ENCODE measurements at places on chromosomes 7 and 10.

GRCh38 chr7:150388709-150389531, 9.8 kb downstream of the ZNF775 start:
- DNase-seq, result peak; percentile 67

- DNase-seq, result no peak
These were observed 17.8 kb downstream of the VWC2 start for GRCh38 chr7:49791088-49791741.

DNA sequence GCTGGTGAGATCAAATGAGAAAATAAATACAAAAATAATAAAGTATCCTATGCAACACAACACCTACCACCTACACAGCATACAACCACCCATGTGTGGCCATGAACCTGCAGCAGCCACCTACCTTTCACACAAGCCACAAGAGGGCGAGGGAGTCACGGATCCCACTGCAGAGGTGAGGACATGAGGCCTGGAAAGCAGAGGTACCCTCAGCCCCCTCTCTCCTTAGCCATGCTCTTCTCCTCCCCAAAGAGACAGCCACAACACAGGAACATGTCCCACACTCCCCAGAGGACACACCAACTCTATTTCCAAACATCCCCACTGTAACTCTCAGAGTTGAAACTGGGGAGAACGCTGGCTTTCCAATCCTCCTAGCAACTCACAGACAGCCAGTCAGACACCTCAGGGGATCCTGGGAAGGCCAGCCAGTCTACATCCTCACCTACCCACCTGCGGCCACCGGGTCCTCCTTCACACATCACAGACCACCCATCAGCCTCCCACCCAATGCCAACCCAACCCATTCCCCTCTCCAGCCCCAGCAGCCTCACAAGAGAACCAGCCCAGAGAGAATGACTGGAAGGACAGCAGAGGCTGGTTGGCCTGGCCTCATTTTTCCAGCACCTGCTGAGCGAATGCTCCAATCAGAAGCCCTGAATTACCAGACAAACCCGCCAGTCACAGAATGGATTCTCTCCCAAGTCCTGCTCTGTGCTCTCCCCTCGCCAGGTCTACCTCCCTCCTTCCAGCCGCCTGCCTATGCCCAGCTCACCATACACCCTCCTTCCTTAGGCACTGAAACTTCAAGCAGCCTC, 18.4 kb downstream of the DLG5 start:
- DNase-seq, result no peak

DNA sequence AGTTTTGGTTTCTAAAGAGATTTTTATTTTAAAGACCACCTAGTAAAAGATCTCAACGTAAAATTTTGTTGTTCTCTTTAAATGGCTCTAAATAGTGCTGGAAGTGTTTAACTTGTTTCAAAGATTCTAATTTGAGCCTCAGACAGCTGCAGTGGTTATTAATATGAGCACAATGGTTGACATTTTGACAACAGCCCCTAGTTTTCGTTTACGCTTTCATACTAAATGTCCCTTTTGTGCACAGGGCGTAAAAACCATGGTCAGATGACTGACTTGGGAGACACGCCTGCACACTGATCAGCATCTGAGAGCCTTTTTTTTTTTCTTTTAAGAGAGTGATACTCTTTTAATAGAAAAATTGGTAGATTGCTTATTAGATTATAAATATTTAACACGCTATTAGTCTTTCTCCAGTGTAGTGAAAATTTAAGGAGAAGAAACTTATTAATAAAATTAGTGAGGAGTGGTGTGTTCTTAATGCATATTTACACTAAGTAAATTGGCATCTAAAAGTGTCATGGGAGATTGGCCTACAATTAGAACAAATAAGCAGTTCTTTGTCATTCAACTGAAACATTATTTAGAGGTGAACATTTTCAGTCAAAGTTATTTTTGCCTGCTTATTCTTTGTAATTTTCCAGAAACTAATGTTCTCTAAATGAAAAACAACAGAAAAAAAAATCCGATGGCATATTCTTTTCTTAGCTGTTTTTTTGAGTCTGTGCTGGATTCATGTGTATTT, 182.8 kb upstream of the PHYHIPL start:
- DNase-seq, result no peak

DNA sequence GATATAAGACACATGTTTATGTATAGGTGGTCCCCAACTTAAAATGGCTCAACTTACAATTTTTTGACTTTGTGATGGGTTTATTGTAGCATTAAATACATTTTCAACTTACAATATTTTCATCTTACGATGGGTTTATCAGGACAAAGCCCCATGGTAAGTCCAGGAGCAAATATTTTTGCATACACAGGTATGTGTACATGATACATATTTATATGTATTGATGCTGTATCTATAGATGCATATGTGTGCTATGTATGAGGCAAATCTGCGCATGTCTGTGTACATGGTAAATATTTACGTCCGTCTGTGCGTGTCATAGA, 664 bp upstream of the UBE3C start:
- DNase-seq, result no peak

- DNase-seq, result no peak
These were observed 16.3 kb upstream of the VPS26A start for GRCh38 chr10:69107699-69108098.

DNA sequence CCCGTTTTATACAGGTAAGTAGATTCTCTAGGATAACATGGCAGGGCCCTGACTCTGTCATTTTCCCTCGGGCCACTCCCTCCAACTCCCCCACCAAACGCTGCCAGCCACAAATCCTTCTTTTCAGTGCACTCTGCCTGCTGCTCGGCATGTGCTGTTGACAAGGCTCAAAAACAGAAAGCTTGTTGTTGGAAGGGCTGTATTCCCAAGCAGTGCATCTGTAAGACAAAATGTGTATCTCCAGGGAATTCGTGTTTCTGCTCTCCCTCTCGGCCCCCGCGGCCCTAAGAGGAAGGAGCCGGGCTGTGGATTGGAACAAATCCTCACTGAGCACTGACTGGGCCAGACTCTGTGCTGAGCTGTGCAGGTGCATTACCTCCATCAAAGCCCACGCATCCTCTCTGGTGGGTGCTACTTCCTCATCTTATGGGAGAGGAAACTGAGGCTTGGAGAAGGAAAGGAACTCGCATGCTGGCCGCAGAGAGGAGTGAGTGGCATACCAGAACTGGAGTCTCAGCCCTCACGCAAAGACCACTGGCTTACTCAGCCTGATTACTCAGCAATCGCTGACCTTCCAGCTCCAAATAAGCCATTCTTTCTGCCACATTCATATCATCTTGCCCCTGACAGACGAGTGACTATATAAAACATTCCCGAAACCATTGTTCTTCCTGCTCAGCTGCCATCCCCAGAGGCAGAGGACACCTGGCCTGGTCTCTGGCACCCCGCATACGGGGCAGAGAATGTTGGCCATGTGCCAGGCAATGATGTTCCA, 33.5 kb upstream of the ENO4 start:
- DNase-seq, result peak; percentile 16

GRCh38 chr7:6175645-6176044, 96.8 kb downstream of the CYTH3 start:
- no peak for DNase-seq

- no peak for DNase-seq
These were observed 50.9 kb downstream of the TPK1 start for GRCh38 chr7:144784943-144785342.

GRCh38 chr10:1159131-1160061, 103.2 kb downstream of the WDR37 start:
- no peak for DNase-seq

GRCh38 chr7:134548877-134549276, at the start of gene AKR1B15:
TSS of gene AKR1B15 (plus strand) at chr7:134549110. CDS start at chr7:134564620, 15,510 bp downstream.
- DNase-seq, result no peak

GRCh38 chr10:97713826-97714400, 383 bp downstream of the MARVELD1 start:
- DNase-seq, result peak; percentile 80

- peak; percentile 57 for DNase-seq
These were observed 171.2 kb upstream of the TNRC18 start for GRCh38 chr7:5594616-5595544.

- no peak for DNase-seq
These were observed 43.5 kb upstream of the UCN3 start for GRCh38 chr10:5321273-5321672.

GRCh38 chr7:1525409-1525808, 5.1 kb upstream of the MAFK start:
- DNase-seq, result no peak

- DNase-seq, result no peak
These were observed 49.1 kb upstream of the STRIP2 start for GRCh38 chr7:129385116-129385515.

- peak; percentile 29 for DNase-seq
These were observed 6.2 kb upstream of the TMEM243 start for GRCh38 chr7:87225696-87226095.

GRCh38 chr7:102912742-102913141, at the start of gene LRRC17:
TSS of gene LRRC17 (plus strand) at chr7:102913000. CDS start at chr7:102933914, 20,914 bp downstream.
- DNase-seq, result peak; percentile 52

DNA sequence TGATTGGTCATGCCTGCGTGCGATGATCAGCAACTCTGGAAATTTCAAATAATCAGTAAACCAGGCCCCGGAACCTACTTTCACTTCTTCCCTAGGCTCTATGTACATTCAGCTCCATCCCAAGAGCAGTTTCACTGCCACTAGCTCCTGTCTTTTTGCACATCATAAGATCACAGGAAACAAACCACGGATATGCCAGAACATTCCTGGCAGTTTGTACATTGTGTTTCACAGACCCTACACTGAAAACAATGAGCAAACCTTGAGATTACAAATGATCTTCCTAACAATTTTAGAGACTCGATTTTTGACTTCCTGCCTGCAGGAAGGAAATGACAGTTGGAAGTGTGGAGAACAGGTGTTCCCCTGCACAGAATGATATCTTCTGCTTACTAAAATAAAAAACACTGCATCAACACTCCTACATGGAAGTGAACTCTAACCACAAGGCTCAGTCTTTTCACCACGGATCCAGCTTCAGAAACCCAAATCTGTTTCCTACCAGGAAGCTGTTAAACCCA, 7.6 kb upstream of the TMEM236 start:
- DNase-seq, result no peak

GRCh38 chr7:116956477-116956804, 3.1 kb downstream of the ST7 start:
- no peak for DNase-seq

- DNase-seq, result no peak
These were observed 167.8 kb downstream of the KIAA1217 start for GRCh38 chr10:24376731-24377130.

GRCh38 chr10:97895915-97896314, 46.3 kb downstream of the GOLGA7B start:
- no peak for DNase-seq

- DNase-seq, result no peak
These were observed 65.4 kb upstream of the MXI1 start for GRCh38 chr10:110141871-110142635.

- DNase-seq, result no peak
These were observed 251.2 kb upstream of the GRB10 start for GRCh38 chr7:51033727-51034520.

DNA sequence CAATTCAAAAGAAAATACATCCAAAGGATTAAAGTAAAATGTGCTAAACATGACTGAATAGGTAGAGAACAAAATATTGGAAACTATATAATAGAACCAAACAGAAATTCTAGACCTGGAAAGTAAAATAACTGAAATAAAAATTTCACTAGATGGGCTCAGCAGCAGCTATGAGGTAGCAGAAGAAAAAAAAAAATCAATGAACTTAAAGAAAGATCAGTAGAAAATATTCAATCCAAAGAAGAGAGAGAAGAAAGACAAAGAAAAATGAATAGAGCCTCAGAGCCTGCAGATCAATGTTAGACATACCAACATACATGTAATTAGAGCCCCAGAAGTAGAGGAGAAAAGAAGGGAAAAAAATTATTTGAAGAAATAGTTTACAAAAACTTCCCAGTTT, 129.6 kb upstream of the RNF32 start:
- DNase-seq, result no peak

GRCh38 chr10:100238429-100238828, 9.0 kb upstream of the CHUK start:
- no peak for DNase-seq

- no peak for DNase-seq
These were observed 45.0 kb downstream of the JAKMIP3 start for GRCh38 chr10:132110713-132111112.

- DNase-seq, result no peak
These were observed 306.9 kb upstream of the DGKB start for GRCh38 chr7:15209429-15209828.

DNA sequence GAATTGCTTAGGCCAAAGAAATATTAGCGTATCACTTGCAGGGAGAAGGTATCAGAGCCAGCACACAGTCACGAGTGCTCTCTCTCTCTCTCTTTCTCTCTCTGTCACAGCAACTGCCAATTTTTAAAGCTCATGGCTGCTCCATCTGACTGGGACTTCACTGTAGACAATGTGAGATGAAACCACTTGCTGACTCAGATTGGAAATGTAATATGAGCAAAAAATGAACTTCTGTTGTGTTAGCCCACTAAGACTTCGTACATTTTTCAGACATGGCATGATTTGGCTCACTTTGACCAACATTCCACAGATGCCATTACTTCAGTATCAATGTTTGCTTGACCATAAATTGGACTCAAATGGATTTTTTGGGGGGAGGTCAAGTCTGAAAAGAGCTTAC, 68.1 kb downstream of the DGKB start:
- peak; percentile 4 for DNase-seq

DNA sequence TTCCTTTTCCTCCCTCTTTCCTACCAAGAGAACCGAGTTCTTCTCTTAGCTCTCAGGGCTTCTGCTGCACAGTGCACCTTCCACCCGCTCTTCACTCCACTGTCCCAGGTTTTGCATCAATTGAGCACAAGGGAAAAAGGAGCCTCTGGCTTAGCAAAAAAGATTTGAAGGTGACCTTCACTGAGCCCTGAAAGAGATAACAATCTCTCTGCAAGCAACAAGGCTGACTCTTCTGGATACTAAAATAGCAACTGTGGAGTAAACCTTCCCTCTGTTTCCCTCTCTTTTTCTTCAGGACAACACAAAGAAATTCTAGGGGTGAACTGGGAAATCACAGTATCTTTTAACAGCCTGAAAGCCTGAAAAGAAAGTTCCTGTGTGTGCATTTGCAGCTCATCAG, 354.7 kb upstream of the PODXL start:
- no peak for DNase-seq

DNA sequence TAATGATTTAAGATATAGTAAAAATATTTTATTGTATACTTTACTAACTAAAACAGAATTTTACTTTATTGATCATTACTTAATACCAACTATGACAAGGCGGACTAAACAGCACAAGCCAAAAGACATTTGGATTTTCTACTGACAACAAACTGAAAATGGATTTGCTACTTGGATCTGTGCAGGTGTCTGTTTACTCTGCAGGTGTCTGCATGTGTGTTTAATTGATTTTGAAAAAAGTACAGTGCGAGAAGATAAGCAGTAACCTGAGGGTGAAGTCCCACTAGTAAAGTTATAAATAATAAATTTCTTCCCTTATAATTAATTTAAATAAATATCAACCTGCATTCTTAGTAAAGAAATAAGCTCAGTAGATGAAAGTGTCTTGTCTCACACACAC, 696.8 kb upstream of the MBL2 start:
- no peak for DNase-seq

- no peak for DNase-seq
These were observed 139.5 kb upstream of the FZD8 start for GRCh38 chr10:35781643-35782035.
